T-helper 17 cell (primary cell): ENCODE measurements at places on chromosomes 7 and 10.

GRCh38 chr10:36578306-36578705, 547.1 kb upstream of the ANKRD30A start:
- no peak for DNase-seq

DNA sequence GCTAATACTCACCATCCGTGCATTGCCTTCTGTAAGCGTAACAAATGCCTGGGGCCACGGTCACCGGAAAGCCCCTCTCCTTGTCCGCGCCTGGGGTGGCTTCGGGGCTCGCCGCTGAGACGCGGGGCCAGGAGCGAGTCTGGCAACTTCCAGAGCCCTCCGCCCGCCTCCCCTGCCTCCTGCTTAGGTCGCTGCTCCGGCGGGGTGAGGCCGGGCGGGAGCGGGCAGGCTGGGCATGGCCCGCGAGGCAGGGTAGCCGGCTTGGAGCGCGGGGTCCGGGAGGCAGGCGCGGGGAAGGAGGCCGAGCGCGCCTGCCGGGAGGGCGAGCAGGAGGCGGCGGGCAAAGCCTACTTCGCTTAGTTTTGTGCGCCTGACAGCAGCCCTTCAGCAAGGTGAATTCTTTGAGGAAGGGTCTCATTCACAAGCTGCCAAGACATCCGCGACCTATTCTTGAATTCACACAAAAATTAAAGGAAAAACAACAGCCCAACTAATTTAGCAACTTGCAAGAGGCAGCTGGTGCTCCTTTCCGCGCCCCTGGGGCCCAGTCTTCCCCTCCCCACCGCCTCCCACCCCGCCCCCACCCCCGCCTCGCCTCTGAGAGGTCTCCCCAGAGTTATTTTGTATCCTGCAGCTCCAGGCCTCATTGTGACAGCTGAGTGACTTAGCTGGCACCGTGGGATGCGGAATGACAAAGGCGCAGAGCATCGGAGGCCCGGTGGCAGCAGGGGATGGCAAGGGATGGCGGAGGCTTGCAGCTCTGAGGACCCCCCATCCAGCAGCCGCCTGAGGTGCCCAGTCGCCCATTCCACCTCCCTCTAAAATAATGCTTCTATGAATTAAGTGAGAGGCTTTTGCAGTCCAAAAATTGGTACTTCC, 12.8 kb upstream of the KAT6B start:
- no peak for DNase-seq

DNA sequence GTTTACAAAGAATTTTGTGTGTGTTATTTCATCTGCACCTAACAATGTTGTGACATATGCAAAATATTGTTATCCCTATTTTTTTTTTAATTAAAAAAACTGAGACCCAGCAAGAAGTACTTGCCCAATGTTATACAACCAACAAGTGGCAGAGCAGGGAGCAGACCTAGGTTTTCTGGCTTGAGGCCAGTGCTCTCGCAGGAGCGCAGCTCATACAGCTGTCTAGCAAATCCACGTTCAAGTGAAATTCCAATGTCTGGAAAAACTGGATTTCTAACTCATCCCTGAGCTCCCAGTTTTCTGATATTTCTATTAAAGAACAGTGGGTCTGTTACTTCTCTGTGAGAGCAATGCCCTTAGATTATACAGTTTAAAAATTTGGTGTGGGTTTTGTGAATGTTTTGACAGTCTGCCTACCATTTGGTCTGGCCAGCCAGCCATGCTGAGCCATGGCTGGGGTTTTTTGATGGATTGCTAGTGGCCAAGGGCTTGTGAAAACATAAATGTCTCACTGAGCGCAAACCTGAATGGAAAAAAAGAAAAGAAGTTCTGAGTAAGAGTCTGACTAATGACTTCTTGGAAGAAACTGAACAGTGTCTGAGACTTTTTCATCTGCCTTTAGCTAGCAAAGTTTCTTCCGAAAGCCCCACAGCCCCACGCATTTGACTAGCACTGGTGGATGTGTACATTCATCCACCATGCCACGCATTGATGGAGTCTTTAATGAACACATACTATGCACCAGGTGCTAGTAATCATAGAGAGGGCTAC, 15.4 kb upstream of the PRF1 start:
- DNase-seq = no peak

- DNase-seq = no peak
Observed at GRCh38 chr10:32139223-32140073, 83.2 kb upstream of the KIF5B start.

GRCh38 chr7:130356876-130357611, 12.4 kb downstream of the CPA5 start:
- DNase-seq = no peak

DNA sequence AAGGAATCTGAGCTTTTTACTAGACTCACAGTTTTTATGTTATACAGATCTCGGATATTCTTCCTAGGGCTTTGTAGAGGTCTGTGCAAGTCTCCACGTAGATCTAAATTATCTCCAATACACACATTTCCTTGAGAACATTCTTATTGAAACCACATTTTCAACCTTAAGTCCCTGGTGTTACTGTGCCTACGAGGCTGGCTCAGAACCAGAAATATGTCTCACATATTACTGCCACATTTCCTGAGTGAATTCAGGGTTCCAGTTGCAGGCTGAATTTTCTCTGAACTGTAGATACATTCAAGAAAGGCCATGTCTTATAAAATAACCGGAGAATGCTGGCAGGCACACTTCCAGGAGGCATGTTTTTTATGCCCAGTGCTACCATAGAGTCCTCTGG, 46.5 kb downstream of the INHBA start:
- DNase-seq = no peak

DNA sequence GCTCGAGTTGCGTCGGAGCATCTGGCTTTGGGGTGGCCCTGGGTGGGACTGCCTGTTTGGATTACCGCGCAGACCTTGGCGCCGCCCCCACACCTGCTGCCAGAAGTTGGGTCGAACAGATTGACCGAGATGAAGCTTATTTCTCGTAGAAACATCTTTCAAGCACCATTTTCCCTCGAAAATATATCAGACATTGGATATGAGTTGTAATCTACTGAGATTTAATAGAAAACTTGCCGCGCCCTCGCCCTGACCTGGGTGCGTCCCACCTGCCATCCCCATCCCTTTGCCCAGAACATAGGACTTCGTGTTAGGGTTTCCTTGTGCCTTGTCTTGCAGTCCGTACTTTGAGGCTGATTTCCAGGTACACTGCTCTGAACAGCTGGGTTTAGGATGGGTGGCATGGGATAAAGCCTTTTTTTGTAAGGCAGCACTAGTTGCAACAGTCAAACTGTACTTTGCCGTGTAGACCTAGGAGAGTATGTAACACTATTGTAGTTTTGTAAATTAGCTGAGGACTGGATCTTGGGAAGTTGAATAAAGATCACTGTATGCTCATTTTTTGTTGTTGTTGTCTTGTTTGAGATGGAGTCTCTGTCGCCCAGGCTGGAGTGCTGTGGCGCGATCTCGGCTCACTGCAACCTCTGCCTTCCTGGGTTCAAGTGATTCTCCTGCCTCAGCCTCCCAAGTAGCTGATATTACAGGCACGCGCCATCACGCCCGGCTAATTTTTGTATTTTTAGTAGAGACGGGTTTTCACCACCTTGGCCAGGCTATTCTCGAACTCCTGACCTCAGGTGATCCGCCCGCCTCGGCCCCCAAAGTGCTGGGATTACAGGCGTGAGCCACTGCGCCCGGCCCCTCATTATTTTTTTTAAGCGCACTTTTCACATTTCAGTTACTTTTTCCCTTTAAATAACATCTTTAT, 978 bp downstream of the OGDH start:
- DNase-seq = no peak

GRCh38 chr7:151779678-151780077, 97.2 kb downstream of the PRKAG2 start:
- no peak for DNase-seq

DNA sequence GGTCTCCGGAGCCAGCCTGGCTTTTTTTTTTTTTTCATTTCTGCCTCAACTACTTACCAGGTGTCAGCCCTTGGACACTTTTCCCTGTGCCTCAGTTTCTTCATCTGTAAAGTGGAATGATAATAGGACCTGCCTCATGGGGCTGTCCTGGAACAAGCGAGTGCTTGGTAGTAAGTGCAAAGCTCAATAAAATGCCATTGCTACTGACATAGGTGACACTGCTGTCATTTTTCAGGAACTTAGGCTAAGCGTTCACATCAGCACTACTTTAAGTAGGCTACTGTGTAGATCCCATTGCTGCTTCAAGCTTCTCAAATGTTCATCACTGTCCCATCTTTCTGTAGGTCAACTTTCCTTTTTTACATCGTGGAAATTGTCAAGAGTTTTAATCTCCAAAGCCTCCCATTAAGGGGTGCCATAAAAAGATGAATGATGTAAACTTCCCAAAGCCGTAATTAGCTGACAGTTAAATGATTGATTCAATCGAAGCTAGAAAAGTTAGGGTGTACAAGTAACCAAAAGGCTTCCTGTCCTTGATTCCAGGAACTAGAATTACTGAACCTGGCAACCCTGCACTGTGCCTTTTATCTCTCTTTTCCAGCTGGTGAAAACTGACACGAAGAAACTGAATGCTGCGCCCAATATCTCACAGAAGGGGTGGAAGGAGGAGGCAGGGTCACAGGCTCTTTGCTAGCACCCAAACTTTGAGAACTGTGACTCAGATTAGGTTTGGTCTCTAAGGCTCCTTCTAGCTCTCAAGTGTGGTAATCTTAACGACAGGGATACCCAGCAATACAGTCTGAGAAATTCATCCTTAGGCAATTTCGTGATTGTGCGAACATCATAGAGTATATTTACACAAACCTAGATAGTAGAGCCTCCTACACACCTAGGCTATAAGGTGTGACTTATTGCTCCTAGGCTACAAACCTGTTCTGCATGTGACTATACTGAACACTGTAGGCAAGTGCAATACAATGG, 861 bp upstream of the USP6NL start:
- DNase-seq = no peak

GRCh38 chr7:92758796-92759431, 77.5 kb downstream of the CDK6 start:
- no peak for DNase-seq

GRCh38 chr7:110856704-110857103, 234.2 kb upstream of the LRRN3 start:
- no peak for DNase-seq

GRCh38 chr10:76962851-76963250, 674.8 kb downstream of the KCNMA1 start:
- DNase-seq = no peak

DNA sequence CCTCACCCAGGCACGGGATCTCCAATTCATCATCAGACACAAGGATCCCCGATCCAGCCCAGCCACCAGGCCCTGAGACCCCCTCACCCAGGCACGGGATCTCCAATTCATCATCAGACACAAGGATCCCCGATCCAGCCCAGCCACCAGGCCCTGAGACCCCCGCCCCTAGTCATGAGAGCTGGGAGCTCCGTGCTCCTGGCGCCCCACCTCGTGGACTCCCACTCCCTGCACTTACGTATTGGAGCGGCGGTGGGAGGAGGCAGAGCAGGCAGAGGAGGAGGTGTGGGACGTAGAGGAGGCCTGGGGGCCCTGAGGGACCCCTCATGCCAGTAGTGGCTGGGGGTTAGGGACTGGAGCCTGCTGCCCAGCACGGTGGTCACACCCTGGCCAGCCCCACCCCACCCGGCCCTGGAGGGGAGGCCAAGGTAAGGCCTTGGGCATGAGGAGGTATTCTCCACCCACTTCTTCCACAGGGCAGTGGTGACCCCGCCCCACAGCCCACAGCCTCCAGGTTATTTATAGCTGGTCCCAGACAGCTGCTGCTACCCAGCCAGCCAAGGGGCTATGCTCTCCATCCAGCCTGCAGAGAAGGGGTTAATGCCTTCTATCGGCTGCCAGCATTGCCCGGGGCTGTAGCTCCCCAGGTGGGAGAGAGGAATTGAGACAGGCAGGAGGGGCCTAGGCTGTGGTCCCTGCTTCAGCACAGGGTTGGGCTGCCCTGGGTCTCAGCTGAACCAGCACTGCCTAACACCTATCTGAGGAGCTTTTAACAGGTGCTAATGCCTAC, 17.6 kb upstream of the CRHR2 start:
- DNase-seq = no peak

DNA sequence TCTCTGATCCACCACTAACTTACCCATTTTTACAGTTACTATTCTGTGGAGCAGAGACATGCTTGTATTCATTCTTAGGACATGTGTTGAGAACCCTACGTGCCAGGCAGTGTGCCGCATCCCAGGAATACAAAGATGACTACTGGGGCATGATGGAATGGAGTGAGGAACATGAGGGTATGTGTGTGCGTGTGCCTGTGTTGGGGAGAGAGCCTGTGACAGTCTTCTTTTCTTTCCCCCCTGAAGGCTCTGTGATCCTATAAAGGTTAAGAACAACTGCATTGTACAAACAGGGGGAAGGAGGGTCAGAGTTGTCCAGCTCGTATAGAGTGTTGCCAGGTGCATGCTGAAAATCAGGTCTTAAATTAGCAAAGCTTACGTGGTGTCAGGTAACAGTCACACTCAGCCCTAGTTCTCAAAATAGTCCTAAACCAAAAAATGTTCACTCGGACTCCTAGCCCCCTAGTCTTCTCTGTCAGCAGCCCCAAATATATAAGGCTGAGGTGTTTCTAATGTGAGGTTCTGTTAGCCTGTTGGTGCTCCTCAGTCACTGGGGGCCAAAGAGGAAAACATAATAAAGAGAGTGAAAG, 161.9 kb downstream of the CELF2 start:
- DNase-seq = no peak

DNA sequence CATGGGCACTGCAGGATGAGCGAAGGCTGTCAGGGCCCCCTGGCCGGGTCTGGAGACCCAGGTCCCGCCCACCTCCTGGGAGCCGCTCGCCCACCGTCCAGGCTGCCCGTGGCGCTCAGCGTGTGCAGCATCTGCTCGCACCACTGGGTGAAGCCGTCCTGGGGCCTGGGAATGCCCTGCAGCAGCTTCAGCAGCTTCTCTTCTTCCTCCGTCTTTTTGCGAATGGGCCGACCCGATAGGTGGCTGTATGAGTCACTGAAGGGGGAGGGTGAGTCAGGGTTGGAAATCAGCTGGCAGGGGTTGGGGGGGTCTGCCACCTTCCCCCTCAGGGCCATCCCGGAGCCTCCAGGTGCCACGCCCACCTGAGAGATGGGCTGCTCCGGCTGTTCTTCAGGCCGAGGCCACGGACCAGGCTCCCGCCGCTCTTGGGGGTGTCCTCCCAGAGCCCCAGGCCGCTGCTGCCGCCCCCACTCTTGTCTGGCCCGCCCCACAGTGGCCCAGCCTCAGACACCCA, 8.7 kb downstream of the GNB2 start:
- DNase-seq = no peak
